ENCODE measurements at places on chromosomes 6 and 20.

DNA sequence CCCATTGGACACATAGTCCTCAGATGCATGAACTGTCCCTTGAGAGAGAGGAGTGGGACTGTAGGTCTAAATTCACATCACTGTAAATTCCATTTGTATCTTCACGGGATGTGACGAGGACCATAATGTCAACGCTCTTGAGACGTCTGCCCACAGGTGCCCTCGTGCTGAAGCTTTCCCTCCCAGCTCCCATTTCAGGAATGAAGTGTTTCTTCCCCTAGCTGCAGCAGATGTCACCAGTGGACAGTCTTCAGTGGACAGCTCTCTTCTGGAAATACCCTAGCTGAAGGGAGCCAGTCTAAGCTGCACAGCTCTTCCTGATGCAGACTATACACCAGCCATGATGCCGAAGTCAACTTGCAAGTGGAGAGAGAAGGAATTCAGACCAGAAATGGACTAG, 217.4 kb upstream of the ECI2 start:
- no peak for DNase-seq

DNA sequence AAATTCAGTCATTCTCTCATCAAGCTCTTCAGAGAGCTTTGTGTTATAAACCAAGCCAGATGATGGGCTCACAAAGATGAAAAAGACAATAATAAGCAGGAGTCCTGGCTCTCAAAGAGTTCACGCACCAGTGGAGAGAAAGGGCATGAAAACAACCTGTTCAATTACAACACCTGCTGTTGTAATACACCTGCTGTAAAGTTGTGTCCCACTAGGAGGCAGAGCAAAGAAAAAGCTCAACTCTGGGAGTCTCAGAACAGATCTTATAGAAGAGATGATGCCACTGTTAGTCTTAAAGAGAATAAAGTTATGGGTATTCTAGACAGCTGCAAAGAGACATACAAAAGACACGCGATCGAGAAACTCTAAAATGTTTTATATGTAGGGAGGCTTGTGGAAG, 100.6 kb downstream of the DCDC2 start:
- DNase-seq: no peak

GRCh38 chr6:159984268-159984786, 15.4 kb downstream of the IGF2R start:
- no peak for DNase-seq

DNA sequence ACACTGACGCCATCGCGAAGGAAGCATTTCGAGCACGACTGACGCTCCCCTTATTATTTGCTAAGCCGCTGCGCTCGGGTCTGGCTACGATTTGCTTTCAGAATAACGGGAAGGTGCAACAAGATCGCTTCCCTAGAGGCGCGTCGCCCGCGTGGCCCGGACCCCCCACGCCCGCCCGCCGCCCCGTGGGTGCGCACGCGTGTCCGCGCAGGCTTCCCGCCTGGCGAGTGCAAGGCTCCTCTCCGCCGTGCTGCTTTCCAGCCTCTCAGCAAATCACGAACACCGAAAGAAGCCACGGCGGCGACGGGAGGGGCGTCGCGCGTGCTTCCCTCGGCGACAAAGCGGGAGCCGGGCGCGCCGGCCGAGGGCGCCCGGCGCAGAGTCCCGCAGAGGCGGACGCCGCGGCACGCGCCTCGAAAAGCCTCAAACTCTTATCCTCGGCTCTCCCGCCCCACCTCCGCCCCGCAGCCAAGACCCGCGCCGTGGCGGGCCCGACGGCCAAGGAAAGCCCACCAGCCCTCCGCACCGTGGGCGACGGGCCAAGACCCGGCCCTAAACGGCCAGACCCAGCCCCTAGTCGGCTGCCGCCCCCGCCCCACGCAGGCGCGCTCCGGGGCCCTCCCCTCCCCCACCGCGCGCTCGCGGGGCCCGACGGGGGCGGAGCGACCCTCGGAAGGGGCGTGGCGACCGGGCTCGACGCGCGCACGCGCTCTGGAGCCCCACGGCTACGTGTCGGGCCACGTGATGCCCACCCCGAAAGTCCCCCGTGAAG, 987 bp upstream of the QKI start:
- DNase-seq: peak; percentile 89

- peak; percentile 49 for DNase-seq
These were observed 7.5 kb downstream of the DIDO1 start for GRCh38 chr20:62918831-62919230.

DNA sequence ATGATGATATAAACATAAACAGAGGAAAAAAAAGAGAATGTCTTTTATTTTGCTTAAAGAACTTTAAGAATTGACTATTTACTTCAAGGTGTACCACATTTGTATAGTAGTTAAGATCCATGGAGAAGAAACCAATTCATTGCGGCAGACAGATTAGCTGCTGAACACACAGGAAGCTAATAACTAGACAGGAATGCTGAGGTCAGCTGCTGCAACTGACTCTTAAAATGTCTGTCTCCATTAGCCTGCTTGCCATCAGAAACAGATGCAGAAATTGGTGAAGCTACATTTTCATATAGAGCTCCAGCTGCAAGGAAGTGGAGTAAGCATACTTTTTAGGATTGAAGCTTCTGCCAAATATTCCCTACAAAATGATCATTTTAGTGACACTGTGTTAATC, 939.5 kb downstream of the EPHA7 start:
- DNase-seq: no peak

DNA sequence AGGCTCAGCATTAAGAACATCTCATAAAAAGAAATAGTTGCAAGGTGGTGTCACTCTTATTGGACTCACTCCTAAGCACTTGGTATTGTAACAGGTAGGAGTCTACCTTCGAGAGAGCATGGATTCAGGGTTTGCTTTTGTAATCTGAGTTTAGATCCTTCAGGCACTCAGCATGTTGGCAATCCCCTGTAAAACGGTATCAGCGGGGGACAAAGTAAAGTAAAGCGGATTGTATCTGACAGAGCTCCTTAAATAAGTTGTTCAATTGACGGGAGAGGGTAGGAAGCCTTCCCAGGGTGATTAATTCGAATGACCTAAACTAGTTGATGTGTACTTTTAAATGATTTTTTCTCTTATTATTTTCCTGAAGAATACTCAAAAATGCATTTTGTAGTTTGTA, 869.8 kb upstream of the EPHA7 start:
- no peak for DNase-seq

- peak; percentile 53 for DNase-seq
These were observed 1.5 kb downstream of the BTN3A2 start for GRCh38 chr6:26366504-26366903.

GRCh38 chr6:116528780-116529179, 16.7 kb downstream of the TRAPPC3L start:
- no peak for DNase-seq

GRCh38 chr6:53233309-53233708, 84.7 kb upstream of the GCM1 start:
- no peak for DNase-seq

- no peak for DNase-seq
These were observed 110.3 kb upstream of the NUP153 start for GRCh38 chr6:17816921-17817611.

- no peak for DNase-seq
These were observed 74.4 kb downstream of the ARHGAP18 start for GRCh38 chr6:129635396-129636130.

GRCh38 chr6:41763470-41763869, 16.2 kb downstream of the FRS3 start:
- no peak for DNase-seq

DNA sequence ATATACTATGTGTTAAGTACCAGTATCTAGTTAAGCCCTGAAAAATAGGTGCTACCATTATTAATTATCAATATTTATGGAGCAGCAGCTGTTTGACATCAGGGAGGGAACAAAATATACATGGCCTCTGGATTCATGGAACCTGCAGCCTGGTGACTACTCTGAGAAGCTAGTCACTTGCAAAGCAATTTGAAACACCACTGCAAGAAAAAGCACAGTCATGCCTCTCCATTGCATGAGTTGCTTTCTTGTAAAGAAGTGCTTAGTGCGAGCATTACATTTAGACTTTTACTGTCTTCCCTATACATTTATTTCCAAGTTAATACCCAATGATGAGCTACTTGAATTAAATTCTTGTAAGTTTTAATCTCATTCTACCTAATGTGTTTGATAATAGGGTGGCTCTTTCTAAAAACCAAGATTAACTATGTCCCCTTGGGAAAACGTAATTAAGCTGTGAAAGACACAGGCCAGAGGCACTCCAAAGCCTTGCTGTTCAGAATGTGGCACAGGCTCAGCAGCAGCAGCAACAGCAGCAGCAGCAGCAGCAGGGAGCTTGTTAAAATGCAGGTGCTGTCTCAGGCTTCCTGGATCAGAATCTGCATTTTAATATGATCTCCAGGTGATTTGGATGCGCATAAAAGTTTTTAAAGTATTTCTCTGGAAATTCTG, 83.6 kb downstream of the PFDN4 start:
- no peak for DNase-seq

GRCh38 chr6:176766-177165, 115.5 kb upstream of the DUSP22 start:
- DNase-seq: no peak

DNA sequence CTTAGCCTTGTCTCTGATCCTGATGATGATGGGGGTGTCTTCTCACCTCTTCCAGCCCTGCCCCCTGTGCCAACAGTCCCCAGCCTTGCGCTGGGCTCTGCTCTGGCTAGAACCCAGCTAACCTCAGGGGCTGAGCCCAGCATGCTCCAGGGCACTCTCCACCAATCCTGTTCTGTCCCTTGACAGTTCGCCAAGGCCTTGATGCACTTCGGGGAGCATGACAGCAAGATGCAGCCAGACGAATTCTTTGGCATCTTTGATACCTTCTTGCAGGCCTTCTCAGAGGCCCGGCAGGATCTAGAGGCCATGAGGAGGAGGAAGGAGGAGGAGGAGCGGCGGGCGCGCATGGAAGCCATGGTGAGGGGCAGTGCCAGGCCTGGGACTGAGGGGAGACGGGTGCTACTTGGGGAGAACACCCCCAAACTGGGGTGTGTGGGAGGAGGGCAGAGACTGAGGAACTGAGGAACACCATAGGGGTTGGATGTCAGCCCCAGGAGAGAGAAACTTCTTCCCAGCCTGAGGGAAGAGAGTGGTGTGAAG, 33.1 kb downstream of the MOCS1 start:
- DNase-seq: no peak

- DNase-seq: no peak
These were observed 524.2 kb downstream of the CDH26 start for GRCh38 chr20:60482221-60483008.

DNA sequence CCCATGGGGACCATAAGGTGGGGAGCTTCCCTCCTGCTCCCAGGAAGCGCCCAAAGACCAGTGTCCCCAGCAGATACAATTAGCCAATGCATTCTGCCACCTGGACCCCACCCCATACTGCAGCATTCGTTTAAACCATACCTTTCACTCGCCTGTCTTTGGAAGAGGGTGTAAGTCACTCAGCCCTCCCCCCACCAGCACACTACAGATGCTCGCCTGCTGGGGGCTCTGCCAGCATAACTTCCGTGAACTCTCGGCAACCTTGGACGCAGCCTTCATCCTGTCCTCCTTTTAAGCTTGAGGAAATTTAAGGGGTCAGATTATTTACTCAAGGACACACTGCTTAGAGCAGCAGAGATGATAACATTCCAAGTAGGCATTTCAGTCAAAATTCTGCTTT, 94.4 kb upstream of the NAA20 start:
- DNase-seq: no peak

- DNase-seq: peak; percentile 78
These were observed 45.3 kb downstream of the SMLR1 start for GRCh38 chr6:130872250-130873095.

- DNase-seq: no peak
These were observed 145.9 kb upstream of the FBXL4 start for GRCh38 chr6:99093456-99094190.

GRCh38 chr6:51025082-51025777, 206.6 kb downstream of the TFAP2B start:
- no peak for DNase-seq

Data from hematopoietic multipotent progenitor cell treated with erythropoietin and hydrocortisone succinate and interleukin-3 and kit ligand, for 6 days (in vitro differentiated cells).